ENCODE measurements at places on chromosomes 1 and 21.

GRCh38 chr1:89563957-89564604, 39.5 kb downstream of the LRRC8B start:
- peak; percentile 12 for DNase-seq

DNA sequence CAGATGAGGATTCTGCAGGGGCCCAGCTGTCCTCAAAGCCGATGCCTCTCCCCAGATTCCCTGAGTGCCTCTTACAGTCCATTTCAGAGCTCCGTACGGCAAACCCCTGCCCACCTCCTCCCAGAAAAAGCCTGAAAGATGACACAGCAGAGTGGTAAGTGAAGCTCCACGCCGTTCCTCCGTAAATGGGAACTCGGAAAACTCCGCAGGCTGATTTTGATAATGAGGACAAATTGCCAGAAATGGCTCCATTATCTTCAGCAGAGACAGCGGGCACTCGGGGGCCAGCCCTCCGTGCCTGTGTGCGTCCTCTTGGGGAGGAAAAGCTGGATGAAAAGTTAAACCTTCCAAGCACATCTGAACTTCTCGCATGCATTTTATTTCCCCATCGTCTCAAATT, 81.1 kb downstream of the NPHP4 start:
- DNase-seq: no peak

- DNase-seq: no peak
Measured at GRCh38 chr1:225677350-225678124, 24.6 kb upstream of the ENAH start.

DNA sequence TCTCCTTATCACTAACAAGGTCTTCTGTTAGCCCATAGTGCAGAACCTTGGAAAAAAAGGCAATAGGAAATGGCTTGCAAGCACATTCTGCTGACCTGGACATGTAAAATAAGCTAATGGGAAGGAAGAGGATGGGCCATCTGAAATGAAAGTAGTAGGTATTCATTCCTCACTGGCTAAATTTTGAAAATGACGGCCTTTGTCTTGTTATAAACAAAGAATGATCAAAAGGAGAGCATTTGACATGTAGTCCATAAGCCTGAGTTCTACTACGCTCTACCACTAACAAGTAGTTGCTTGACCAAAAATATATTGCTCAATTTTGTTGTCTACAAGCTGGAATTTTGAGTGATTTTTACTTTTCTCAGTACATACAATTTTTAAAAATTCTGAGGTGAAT, 75.6 kb downstream of the TBX15 start:
- DNase-seq: no peak

- no peak for DNase-seq
Measured at GRCh38 chr1:24984800-24985522, 54.9 kb upstream of the RUNX3 start.

Measured in fibroblast of skin of scalp (primary cell).